Ovary (tissue), 10 donors: ENCODE measurements at places on chromosomes 2 and 18. TPM values are rescaled to one million over a fixed set of nuclear protein-coding genes. Genes with fewer than 3 reads are reported as not detected.

The MFSD2B gene
- 0.15 TPM for total RNA-seq

The SLC8A1 gene
- 6.7 TPM for total RNA-seq

The CHRNG gene
- not detected for total RNA-seq

The SERPINB13 gene
- not detected for total RNA-seq

The CFC1B gene
- not detected for total RNA-seq

The AMMECR1L gene
- total RNA-seq = 16.4 TPM

The MROH2A gene
- total RNA-seq = not detected

The ZNF892 gene
- total RNA-seq = 7.3 TPM

The BMP10 gene
- total RNA-seq = not detected

The PLGLB2 gene
- total RNA-seq = 1.1 TPM

The GYPC gene
- total RNA-seq = 98.9 TPM

The RFX8 gene
- 0.36 TPM for total RNA-seq

DNA sequence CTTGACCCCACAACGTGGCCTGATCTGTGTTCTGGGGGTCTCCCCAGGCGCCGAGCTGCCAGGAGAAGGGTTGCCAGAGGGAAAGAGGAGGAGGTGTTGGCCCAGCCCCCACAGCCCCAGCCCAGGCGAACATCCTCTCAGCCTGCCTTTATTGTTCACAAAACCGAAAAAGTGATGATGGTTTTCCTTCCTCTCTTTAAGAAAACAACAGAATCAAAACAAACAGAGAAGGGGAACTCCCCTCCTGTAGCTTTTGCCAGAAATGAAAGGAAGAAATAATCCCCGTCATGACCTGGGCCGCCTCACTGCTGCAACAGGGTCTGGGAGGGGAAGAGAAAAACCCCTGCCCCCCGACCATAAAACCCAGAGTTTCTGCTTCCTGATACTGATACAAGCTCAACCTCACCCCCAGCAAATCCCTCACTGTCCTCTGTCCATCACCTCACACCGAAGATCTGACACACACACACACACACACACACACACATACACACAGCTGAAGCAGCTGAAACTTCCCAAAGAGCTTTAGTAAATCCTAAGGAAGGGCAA lies 52.0 kb downstream of the ZFP36L2 start:
- peaks cover 8% of the 10 kb centered on the region for H3K4me1 ChIP-seq
- H3K36me3 ChIP-seq = no peaks in the 10 kb centered on the region
- H3K4me3 ChIP-seq = no peak overlapping the region
- H3K27ac ChIP-seq = no peak overlapping the region
- DNase-seq = no peak

GRCh38 chr2:10332402-10333246 lies 29.9 kb downstream of the HPCAL1 start:
- no peak for DNase-seq
- H3K4me3 ChIP-seq = no peak overlapping the region
- H3K27ac ChIP-seq = no peak overlapping the region
- H3K4me1 ChIP-seq = peaks cover 2% of the 10 kb centered on the region

GRCh38 chr2:240581811-240582210 lies 4.7 kb upstream of the CAPN10 start:
- peaks cover 18% of the 10 kb centered on the region for H3K4me1 ChIP-seq
- DNase-seq = no peak
- H3K36me3 ChIP-seq = no peaks in the 10 kb centered on the region
- H3K27ac ChIP-seq = no peak overlapping the region
- no peaks in the 10 kb centered on the region for H3K27me3 ChIP-seq
- H3K4me3 ChIP-seq = no peak overlapping the region

- no peaks in the 10 kb centered on the region for H3K36me3 ChIP-seq
- peak overlapping the region; percentile 77 for H3K27ac ChIP-seq
- peak overlapping the region; percentile 15 for H3K4me3 ChIP-seq
- no peaks in the 10 kb centered on the region for H3K27me3 ChIP-seq
Measured at GRCh38 chr2:241009601-241010530, 11.4 kb downstream of the SNED1 start.

- H3K27me3 ChIP-seq = no peaks in the 10 kb centered on the region
- H3K36me3 ChIP-seq = no peaks in the 10 kb centered on the region
- H3K27ac ChIP-seq = no peak overlapping the region
Measured at GRCh38 chr2:131521961-131522781, 5.5 kb upstream of the CCDC74A start.

GRCh38 chr18:9872823-9873222 lies 12.9 kb upstream of the TXNDC2 start:
- H3K27ac ChIP-seq = no peak overlapping the region

GRCh38 chr2:19020144-19021099 lies 338.0 kb downstream of the OSR1 start:
- no peaks in the 10 kb centered on the region for H3K36me3 ChIP-seq
- no peak overlapping the region for H3K4me3 ChIP-seq
- peaks cover 2% of the 10 kb centered on the region for H3K4me1 ChIP-seq
- no peak for DNase-seq

DNA sequence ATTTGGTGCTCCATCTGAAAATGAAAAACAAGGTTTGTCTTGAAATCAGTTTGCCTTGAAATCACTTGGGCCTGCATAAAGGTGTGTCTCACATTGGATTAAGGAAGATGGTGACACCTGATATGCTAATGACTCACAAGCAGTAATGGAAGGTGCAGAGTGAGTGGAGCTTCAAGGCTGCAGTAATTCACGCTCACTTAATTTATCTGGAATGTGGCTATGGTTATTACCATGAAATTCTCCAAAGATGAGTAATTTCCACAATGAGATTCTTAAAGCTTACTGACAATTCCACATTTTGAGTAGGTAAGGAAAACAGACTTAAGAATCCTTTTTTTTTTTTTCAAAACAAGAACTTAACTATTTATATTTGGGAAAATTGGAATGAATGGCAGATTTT lies 156.8 kb downstream of the PAX3 start:
- no peak overlapping the region for H3K27ac ChIP-seq
- no peaks in the 10 kb centered on the region for H3K36me3 ChIP-seq
- DNase-seq = no peak
- H3K4me1 ChIP-seq = no peaks in the 10 kb centered on the region

DNA sequence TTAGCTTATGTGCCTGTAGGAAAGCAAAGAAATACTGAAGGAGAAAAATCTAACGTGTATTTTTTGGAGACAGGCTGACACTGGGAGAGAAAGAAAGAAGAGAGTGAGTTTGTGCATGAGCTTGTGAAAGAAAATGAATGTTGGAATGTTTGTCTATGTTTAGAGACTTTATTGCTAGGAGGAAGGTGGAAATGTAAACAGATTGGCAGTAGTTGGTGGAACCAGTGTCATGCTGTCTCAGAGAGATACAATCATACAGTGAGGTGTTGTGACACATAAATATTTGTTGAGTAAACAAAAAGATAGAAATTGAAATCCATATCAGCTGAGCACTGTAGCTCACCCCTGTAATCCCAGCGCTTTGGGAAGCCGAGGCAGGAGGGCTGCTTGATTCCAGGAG lies 222.2 kb upstream of the MEIS1 start:
- H3K4me1 ChIP-seq = no peaks in the 10 kb centered on the region
- H3K27ac ChIP-seq = no peak overlapping the region
- no peak overlapping the region for H3K4me3 ChIP-seq
- no peaks in the 10 kb centered on the region for H3K36me3 ChIP-seq
- H3K27me3 ChIP-seq = no peaks in the 10 kb centered on the region

- no peaks in the 10 kb centered on the region for H3K4me1 ChIP-seq
- no peaks in the 10 kb centered on the region for H3K36me3 ChIP-seq
- H3K4me3 ChIP-seq = no peak overlapping the region
- no peak for DNase-seq
- H3K27me3 ChIP-seq = no peaks in the 10 kb centered on the region
Measured at GRCh38 chr2:181174611-181175580, 194.5 kb downstream of the UBE2E3 start.

DNA sequence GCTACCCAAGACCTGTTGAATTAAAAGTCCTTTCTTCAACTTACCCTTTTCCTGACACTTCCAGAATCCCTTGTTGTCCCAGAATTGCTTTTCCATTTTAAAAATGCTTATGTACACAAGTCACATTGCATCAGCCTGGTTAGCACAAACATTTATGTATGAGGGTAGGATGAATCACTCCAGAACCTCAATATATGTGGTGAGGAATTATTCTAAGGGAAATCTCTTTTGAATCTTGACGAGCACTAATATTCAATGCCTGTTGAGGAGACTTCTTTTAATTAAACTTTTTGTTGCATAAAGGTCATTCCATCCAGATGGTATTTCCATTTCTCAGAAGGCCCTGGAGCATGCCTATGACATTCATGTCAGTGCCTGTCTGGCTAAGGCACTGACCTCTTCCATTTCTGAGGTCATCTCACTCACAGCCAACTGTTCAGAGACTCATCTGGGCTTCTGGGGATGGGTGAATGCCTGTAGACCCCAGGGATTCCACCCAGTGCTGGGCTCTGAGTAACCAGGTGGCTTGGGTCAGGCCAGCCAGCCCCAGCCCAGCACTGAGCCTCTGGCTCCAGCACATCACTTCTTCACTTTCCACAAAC lies 28.2 kb downstream of the ACMSD start:
- no peaks in the 10 kb centered on the region for H3K27me3 ChIP-seq
- no peak for DNase-seq
- H3K4me3 ChIP-seq = no peak overlapping the region
- H3K27ac ChIP-seq = no peak overlapping the region
- H3K36me3 ChIP-seq = no peaks in the 10 kb centered on the region
- H3K4me1 ChIP-seq = no peaks in the 10 kb centered on the region

- no peaks in the 10 kb centered on the region for H3K27me3 ChIP-seq
- H3K4me1 ChIP-seq = peaks cover 3% of the 10 kb centered on the region
- H3K36me3 ChIP-seq = no peaks in the 10 kb centered on the region
- H3K4me3 ChIP-seq = no peak overlapping the region
- no peak overlapping the region for H3K27ac ChIP-seq
Measured at GRCh38 chr2:235954888-235955480, 213.2 kb downstream of the GBX2 start.

DNA sequence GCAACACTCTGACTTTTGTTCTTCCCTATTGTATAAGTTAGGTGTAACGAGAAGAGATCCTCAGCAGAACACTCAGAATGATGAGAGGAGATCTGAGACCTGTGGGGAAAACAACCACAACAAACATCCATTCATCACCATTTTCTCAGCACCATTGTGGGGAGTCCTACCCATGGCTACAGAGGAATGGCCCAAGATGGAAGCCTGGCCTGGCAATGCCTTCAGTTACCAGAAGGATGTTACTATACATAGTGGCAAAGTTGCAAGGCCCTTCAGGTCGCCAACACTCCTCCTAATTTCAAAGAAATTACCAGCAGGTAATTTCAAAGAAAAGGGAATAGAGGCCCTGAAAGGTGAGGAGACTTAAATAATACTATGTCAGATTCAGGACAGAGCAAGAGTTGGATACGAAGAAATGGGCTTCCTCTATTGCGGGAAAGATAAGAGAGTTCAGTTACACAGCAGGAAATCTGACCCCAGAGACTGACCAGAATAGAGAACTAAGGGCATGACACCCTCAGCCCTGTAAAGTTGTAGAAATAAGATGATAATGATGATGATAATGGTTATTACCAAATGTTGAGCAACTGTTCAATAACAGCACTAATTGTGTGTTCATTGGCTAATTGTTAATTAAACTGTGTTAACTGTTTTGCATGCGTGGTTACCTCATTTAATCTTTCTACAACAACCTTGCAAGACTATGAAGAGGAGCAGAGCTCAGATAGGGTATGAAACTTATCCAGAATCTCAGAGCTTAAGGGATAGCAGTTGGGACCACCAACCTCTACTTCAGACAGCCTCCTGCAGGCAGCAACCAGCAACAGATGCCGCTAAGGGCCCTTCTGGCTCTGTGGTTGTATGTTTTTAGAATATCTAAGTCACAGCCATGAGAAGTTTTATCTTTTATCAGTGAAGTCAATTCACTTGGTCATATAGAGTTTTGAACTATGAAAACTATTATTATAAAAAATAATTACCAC lies 37.5 kb downstream of the DHRS9 start:
- no peaks in the 10 kb centered on the region for H3K4me1 ChIP-seq
- no peaks in the 10 kb centered on the region for H3K36me3 ChIP-seq
- no peak overlapping the region for H3K27ac ChIP-seq

DNA sequence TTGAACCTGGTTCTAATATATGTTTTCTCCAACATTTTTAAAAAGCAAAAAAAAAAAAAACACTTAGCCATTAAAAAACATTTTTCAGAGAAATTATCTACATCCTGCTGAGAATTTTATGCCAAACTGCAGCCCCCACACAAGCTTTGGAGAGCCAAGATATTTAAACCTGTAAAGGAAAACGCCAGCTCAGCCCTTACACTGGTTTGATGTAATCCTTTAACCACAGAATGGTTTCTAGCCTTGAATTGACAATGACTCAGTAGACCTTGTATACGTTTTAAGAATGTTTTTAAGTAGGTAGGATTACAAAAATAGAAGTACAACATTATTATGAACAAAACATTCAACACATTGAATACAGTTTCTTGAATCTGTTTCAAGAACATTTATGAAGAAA lies 113.6 kb downstream of the BABAM2 start:
- H3K4me3 ChIP-seq = no peak overlapping the region
- H3K27ac ChIP-seq = no peak overlapping the region
- no peaks in the 10 kb centered on the region for H3K36me3 ChIP-seq

DNA sequence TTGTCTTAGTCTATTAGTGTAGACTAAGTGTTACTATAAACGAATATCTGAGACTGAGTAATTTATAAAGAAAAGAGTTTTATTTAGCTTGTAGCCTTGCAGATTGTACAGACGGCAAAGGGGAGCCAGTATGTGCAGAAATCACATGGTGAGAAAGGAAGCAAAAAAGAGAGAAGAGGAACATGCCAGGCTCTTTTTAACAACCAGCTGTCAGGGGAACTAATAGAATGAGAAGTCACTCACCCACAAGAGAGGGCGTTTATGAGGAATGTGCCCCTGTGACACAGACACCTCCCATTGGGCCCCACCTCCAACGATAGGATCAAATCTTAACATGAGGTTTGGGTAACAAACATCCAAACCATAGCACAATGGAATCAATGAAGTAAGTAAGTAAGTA lies 20.6 kb upstream of the ZNF804A start:
- H3K36me3 ChIP-seq = no peaks in the 10 kb centered on the region
- no peak overlapping the region for H3K27ac ChIP-seq
- no peaks in the 10 kb centered on the region for H3K4me1 ChIP-seq
- no peak overlapping the region for H3K4me3 ChIP-seq
- no peaks in the 10 kb centered on the region for H3K27me3 ChIP-seq

GRCh38 chr2:25977768-25978167 lies 4.5 kb downstream of the KIF3C start:
- DNase-seq = no peak
- no peaks in the 10 kb centered on the region for H3K36me3 ChIP-seq
- H3K27ac ChIP-seq = no peak overlapping the region
- no peak overlapping the region for H3K4me3 ChIP-seq
- peaks cover 24% of the 10 kb centered on the region for H3K4me1 ChIP-seq
- H3K27me3 ChIP-seq = no peaks in the 10 kb centered on the region

- H3K27me3 ChIP-seq = no peaks in the 10 kb centered on the region
- H3K4me1 ChIP-seq = peaks cover 7% of the 10 kb centered on the region
- H3K27ac ChIP-seq = no peak overlapping the region
- DNase-seq = peak; percentile 22
Measured at GRCh38 chr2:95342556-95343320, 45.6 kb downstream of the KCNIP3 start.

GRCh38 chr2:938181-939005 lies 12.3 kb upstream of the SNTG2 start:
- H3K4me3 ChIP-seq = no peak overlapping the region
- H3K27ac ChIP-seq = no peak overlapping the region
- no peak for DNase-seq
